Mesendoderm (in vitro differentiated cells): ENCODE measurements at places on chromosomes 16 and 17.

GRCh38 chr16:68548947-68549346, 9.9 kb downstream of the ZFP90 start:
- H3K27me3 ChIP-seq = no peaks in the 10 kb centered on the region
- H3K4me1 ChIP-seq = no peaks in the 10 kb centered on the region
- no peak overlapping the region for H3K4me3 ChIP-seq
- H3K27ac ChIP-seq = no peak overlapping the region

GRCh38 chr17:45009676-45010467, 41.6 kb downstream of the DCAKD start:
- H3K27me3 ChIP-seq = no peaks in the 10 kb centered on the region
- no peaks in the 10 kb centered on the region for H3K36me3 ChIP-seq
- no peak for DNase-seq
- H3K27ac ChIP-seq = no peak overlapping the region
- H3K4me1 ChIP-seq = peaks cover 2% of the 10 kb centered on the region

GRCh38 chr16:2296661-2297505, 29.0 kb upstream of the RNPS1 start:
- H3K36me3 ChIP-seq = no peaks in the 10 kb centered on the region
- H3K27me3 ChIP-seq = no peaks in the 10 kb centered on the region
- H3K4me3 ChIP-seq = no peak overlapping the region
- no peaks in the 10 kb centered on the region for H3K4me1 ChIP-seq

DNA sequence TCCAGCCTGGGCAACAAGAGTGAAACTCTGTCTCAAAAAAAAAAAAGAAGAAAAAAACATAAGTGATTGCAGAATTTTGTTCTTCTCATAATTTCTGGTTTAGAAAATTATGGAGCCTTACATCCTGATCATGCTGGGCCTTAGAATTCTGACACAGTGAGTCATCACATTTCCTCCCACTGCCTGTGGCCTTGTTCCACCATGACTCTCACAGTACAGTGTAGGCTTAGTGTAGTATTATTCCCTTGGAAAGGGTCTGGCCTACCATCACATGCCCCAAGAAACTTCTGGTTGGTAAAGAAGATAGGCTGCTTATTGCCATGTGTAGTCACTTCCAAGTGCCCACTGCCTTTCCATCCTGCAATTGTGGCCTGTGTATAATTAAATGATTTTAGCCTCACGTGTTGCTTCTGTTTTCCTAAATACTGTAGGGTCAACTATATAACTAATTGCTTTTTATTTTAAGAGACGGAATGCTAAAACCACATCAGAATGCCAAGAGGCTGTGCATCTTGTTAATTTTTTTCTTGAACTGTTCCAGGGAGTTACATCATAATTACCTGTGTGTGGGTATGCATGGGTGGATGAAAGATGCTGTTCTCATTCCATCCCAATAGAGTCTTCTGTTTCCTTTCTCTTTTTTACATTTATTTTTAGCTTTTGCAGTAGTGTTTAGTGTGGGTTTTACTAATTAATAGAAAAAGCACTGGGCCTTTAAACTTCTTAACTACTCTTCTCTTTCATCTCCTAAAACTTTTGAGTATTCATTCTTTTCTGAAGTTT, 25.9 kb downstream of the OGFOD1 start:
- peak overlapping the region; percentile 17 for H3K27ac ChIP-seq
- H3K36me3 ChIP-seq = peaks cover 3% of the 10 kb centered on the region
- no peak overlapping the region for H3K4me3 ChIP-seq
- no peaks in the 10 kb centered on the region for H3K4me1 ChIP-seq

GRCh38 chr16:69150146-69150865, 17.9 kb downstream of the UTP4 start:
- H3K4me1 ChIP-seq = no peaks in the 10 kb centered on the region

- H3K4me1 ChIP-seq = peaks cover 6% of the 10 kb centered on the region
- no peak overlapping the region for H3K4me3 ChIP-seq
- H3K27ac ChIP-seq = peak overlapping the region; percentile 4
Measured at GRCh38 chr16:11292076-11292748, 11.1 kb upstream of the PRM1 start.
